ENCODE measurements at places on chromosomes 6 and 20.

DNA sequence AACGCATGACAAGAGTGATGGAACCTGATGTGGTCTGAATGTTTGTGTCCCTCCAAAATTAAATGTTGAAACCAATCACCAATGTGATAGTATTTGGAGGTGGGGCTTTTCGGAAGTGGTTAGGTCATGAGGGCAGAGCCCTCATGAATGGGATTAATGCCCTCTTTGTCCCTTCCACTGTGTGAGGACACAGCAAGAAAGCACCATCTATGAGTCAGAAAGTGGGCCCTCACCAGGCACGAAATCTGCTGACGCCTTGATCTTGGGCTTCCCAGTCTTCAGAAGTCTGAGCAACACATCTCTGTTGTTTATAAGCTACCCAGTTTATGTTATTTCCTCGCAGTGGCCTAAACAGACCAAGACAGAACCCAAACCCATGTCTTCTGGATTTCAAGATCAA is 244.0 kb upstream of the JAG1 start:
- no peak for DNase-seq

DNA sequence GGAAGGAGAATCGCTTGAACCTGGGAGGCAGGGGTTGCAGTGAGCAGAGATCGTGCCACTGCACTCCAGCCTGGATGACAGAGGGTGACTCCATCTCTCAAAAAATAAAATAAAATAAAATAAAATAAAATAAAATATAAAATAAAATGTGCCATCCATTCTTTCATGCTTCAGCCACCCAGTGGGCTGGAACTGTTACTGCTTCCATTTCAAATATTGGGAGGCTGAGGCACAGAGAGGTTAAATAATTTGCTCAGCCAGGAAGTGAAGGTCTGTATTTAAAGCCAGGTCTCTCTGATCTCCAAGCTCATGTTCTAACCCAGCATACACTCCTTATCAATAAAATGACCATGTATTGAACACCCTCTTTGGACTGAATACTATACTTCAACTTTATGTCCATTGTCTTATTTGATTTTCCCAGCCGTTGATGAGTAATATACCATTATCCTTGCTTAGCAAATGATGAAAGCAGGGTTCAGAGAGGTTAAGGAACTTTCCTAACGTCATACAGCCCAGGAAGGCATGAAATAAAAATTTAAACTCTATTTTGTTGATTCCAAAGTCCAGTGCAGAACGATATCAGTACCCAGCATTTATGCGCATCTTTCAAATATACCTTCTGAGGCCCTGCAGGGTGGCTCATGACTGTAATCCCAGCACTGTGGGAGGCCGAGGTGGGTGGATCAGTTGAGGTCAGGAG is 25.8 kb upstream of the SLC9A8 start:
- DNase-seq: no peak

- DNase-seq: no peak
These were observed 129.8 kb downstream of the SLC23A2 start for GRCh38 chr20:4871486-4871885.

DNA sequence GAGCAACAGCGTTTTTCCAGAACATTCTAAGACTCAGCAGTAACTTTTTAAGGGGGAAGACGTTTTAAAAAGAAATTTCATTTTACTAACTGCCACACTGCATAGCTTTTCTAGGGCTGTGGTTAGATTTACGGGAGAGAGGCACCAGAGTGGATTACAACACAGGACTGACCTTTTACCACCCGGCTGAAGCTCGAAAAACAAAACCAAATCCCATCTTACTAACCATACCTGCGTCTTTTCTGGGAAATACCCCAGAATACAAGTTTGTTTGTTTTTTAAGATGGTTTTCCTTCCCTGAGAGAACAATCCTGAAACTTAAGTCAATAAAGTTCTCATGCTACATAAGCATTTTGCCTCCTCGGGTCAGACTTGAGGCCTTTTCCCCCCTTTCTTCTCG is 209.3 kb upstream of the SOX4 start:
- DNase-seq: no peak

- no peak for DNase-seq
These were observed 46.5 kb upstream of the DSN1 start for GRCh38 chr20:36820073-36820472.

DNA sequence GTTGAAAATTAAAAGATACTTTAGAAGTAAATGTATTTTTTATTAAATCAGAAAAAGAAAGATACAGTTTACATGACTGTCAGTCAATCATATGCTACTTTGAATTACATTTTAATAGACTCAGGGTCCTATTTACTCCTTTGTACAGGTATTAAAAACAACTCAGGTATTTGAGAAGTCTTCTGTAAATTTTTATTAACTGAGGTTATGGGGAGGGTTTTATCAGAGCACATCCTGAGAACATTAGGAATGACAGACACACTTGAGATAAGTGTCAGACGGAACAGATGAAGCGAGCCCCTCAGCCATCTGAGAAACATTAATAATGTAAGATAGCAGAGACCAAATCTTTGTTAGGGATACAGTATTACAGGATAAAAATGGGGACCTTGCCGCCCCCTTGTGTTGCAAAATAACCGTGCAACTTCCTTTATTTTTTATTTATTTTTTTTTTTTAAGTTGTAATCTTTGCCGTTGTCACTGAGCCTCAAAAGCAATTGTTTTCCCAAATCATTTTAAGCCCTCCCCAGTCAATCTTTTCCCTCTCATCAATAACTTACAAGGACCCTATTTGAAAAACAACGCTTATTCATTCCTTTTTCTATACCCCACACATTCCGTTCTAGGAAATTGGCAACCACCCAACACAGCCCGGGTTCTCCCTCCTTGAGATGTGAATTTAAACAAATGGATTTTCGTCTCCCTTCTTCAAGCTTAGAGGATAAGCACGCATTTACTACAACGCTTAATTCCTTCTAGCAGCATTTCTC is 126.7 kb downstream of the BCAS1 start:
- DNase-seq: peak; percentile 38

- DNase-seq: no peak
These were observed 1.3 kb downstream of the SLC22A16 start for GRCh38 chr6:110475066-110475653.

All from DMS 273 treated with DMSO at 0.1 percent for 48 hours (cell line).